ENCODE measurements at places on chromosomes 11 and 22.

- DNase-seq = no peak
Measured at GRCh38 chr22:44709881-44710392, 7.9 kb downstream of the PRR5 start.

DNA sequence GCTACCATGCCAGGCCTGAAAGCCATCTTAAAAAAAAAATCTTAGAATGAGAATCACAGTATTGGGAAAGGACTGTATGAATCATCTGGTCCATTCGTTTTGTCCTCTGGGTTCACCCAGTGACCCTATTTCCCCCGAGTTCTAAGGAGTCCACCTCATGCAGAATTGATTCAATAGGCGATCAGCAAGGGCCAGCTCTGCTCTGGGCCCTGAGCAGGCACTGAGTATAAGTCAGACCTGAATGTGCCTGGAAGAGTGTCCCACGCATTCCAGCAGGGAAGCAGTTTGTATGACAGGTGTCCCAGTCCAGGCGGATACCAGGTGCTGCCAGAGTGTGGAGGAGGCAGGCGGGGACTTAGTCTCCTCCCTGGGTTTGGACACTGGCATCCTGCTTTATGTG lies 883 bp upstream of the HMOX1 start:
- no peak for DNase-seq

- DNase-seq = no peak
Measured at GRCh38 chr11:66683877-66684276, 6.2 kb upstream of the RBM4B start.

GRCh38 chr11:69145050-69145380 lies 10.7 kb upstream of the SMIM38 start:
- DNase-seq = no peak
